ENCODE measurements at places on chromosomes 13 and 19. TPM values are rescaled to one million over a fixed set of nuclear protein-coding genes. Genes with fewer than 3 reads are reported as not detected.

Gene ZNF556
- not detected for total RNA-seq

GRCh38 chr13:98332222-98332621, 155.2 kb upstream of the RNF113B start:
- DNase-seq, result no peak

DNA sequence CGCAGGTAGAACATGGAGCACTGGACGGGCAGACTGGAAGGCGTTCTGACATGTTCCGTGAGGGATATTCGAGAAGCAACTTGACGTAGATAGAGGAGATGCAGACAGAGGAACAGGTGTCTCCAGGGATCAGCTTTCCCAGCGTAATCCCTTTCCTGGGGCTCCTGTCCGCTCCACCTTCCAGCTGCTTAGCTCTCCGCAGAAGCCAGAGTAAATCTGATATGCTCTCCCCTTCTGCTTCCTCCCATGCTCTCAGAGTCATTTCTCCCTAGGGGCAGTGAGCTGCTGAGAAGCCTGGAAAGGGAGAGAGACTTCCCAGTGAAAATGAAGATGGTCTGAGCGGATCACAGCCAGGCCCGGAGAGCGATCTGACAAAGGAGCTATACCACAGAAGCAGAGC, 23.0 kb upstream of the OLFM4 start:
- no peak for DNase-seq

GRCh38 chr13:55516610-55517009, 1624.1 kb upstream of the PRR20A start:
- no peak for DNase-seq

Gene CYP4F12
- 1.4 TPM for total RNA-seq

DNA sequence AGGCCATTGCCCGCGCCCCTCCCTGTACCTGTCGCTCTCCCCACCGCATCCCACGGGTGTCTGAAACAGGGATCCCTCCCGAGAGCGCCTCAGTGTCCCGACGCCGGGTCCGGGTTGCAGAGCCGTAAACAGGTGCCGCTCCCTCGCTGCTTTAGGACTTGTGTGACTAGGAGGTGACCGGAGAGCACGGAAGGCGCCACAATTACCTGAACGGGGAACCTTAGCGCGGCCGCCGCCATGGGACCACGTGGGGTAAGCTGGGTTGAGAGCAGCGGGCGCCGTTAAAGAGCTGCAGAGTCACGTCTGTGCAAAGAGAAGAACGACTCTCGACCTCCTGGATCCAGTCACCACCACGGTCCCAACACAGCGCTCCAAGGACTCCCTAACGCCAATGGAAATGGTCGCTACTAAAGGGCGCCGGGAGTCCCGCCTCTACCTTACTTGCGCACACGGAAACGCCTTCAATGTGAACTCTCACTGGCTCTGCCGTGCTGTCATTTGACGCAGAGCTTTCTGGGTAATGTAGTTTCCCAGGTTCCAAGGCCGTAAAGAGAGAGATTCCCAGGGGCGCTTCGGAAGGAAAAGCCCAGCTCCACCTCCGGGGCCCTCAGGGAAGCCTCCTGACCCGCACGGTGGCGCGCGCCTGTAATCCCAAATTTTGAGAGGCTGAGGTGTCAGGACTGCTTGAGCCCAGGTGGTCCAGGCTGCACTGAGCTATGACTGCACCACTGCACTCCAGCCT, at the start of gene ZNF552:
Gene ZNF552 (minus strand): TSS at position 409 of the 742 bp plus-strand sequence. CDS start 170 bp downstream, at position 239.
- peak; percentile 87 for DNase-seq

GRCh38 chr13:52104624-52105023, 24.2 kb downstream of the NEK5 start:
- DNase-seq, result no peak

Gene LIN7B
- 5.3 TPM for total RNA-seq

DNA sequence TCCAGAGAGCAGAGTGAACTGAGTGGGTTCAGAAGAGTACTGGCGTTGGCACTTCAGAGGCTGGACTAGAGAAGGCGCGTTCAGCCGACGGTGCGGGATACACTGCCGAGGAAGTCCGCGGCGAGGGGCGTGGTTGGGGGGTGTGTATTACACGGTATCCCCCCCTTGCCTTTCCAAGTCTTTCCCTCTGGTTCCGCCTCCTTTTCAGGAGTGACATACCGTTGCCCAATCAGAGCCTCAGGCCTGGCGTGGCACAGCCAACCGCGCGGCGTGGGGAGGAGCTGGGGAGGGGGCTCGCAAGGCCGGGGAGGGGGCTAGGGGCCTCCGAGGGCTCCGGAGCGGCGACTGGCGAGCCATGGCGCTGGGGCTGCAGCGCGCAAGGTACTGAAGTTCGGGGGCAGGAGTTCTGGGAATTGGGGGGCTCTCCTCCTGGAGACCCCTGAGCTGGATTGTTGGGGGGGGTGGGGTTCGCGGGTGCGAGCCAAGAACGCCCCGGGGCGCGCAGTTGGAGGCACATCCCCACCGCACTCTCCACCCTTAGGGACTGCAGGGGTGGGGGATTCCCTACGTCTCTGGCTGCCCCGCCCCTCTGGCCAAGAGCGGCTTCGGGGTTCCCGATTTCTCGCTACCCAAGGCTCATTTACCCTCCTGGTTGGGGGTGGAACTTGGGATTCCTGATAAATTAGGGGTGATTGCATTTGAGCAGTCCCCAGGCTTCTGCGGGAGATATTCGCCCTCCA, at the start of gene HIF3A:
Gene HIF3A (plus strand): TSS at position 321 of the 740 bp plus-strand sequence. CDS start 35 bp downstream, at position 356.
- no peak for DNase-seq

DNA sequence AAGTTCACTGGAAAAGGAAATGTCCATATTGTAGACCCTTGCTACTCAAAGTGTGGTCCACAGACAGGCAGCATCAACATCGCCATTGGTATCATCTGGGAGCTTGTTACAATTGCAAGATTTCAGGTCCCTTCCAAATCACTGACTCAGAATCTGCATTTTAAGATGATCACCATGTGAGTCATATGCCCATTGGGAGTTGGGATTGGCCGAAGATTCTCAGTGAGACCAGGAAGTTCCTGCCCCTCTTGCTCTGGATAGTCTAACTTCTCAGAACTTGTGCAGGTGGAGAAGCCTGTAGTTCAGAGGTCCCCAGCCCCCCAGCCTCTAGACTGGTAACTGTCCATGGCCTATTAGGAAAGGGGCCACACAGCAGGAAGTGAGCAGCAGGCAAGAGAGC, 48.9 kb upstream of the URAD start:
- DNase-seq, result no peak

Gene DNAAF3
- not detected for total RNA-seq

GRCh38 chr13:42168496-42168895, 103.5 kb upstream of the AKAP11 start:
- no peak for DNase-seq

- DNase-seq, result no peak
These were observed 136.0 kb downstream of the KDM4B start for GRCh38 chr19:5104871-5105351.

DNA sequence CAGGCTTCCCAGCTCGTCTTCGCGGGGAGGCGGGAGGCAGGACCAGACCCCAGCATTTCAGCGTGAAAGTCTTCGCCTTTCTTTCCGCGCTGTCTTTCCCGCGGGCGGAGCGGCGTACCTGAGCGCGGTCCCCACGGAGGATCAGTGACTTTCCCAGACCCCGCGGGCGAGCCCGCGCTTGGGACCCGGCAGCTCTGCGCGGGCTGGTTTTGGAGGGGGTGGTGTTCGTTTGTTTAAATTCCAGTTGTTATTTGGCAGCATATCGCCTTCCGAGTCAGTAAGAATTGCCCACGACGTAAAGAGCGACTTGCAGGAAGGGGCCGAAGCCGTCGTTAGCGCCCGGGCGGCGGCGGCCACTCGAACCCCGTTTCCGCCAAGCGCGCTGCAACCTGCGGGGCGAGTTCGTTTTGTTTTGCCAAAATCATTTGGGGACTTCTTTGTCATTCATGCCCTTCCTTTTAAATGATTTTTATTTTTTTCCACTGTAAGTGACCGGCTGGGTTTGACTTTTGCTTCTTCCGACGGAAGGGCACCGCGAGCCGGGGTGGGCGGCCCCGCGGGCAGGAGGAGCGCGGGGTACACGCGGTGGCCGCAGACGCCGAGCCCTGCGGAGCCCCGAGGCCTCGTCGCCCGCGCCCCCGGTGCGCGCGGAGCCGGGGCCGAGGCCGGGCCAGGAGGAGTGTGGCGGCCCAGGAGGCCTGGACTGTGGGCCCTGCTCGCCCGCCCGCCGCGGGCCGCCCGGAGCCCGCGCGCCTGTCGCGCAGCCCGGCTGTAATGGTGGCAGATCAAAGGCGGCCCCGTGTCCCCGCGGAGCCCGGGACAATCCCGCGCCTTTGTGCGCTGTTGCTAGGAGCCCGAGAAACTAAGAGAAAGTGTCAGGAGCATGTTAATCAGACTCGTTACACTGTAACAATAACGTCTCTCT, 75.9 kb downstream of the ZIC5 start:
- no peak for DNase-seq

- DNase-seq, result no peak
These were observed 93.4 kb downstream of the FLT1 start for GRCh38 chr13:28401303-28402056.

GRCh38 chr19:18809149-18809868, 18.2 kb upstream of the COMP start:
- DNase-seq, result no peak

DNA sequence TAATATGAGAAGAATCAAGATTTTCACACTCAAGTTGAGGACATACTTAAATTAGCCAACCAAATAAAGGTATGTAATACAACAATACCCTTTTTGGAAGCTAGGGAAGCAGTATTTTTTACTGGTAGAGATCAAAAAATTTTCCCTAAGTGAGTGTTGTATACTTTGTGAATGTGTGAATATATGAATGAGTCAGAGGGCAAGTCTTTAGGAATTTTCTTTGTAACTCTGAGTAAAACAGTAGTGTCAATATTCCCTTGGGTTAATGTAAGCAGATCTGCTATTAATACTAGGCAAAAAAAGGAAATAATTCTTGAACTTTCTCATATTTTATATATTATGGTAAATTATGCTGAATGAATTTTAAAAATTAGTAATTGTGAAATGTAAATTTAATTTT, 1161.8 kb upstream of the MIR17HG start:
- DNase-seq, result no peak

Gene HIPK4
- total RNA-seq, result 0.14 TPM

Gene CDC42EP5
- total RNA-seq, result not detected

Gene WTIP
- total RNA-seq, result 0.35 TPM

Gene NLRP7
- not detected for total RNA-seq

DNA sequence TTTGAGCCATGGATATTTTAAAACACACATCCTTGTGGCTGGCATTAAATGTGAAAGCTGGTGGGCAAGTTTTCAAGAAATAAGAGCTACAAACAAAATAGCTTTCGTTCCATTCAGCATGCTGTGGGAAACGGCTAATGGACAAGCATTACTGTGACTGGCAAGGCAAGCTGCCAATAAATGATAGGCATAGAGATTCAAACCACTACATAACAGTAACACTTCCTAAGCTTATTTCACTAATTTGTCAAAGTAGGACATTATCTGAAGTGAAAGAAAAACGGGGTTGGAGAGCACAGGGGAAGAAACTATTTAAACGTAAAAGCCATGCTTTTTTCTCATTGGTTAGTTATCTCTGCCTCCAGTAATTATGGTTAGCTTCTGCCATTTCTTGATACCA, 26.0 kb downstream of the OBI1 start:
- no peak for DNase-seq

DNA sequence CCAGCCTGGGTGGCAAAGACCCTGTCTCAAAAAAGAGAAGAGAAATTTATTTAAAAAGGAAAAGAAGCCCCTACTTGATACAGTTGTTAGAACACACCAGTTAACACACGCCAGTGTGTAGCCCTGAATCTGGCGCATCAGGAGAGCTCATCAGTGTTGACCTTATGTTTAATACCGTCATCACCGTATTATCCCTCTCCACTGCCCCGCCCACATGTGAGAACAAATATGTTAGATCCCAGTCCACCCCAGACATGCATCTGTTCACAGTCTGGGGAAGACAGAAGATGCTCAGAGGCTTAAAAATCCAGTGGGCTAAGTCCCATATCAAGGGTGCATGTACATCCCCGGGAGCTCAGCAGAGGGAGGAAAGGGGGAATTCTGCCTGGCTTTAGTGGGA, 155.2 kb downstream of the DPF1 start:
- DNase-seq, result no peak

- DNase-seq, result no peak
These were observed 60.1 kb downstream of the RNASEH2B start for GRCh38 chr13:50969691-50970090.

- no peak for DNase-seq
These were observed 117.6 kb upstream of the MCF2L start for GRCh38 chr13:112851107-112852038.

Gene KLK2
- total RNA-seq, result not detected

Gene GIPR
- total RNA-seq, result 9.4 TPM

- DNase-seq, result no peak
These were observed 485.8 kb downstream of the ZNF536 start for GRCh38 chr19:30857966-30858490.

Gene ANGPTL4
- not detected for total RNA-seq

GRCh38 chr13:52454459-52454819, 839 bp upstream of the CKAP2 start:
- DNase-seq, result peak; percentile 17

Gene SYNGR4
- not detected for total RNA-seq

- DNase-seq, result no peak
These were observed 12.3 kb downstream of the ATP8B3 start for GRCh38 chr19:1799695-1800342.

DNA sequence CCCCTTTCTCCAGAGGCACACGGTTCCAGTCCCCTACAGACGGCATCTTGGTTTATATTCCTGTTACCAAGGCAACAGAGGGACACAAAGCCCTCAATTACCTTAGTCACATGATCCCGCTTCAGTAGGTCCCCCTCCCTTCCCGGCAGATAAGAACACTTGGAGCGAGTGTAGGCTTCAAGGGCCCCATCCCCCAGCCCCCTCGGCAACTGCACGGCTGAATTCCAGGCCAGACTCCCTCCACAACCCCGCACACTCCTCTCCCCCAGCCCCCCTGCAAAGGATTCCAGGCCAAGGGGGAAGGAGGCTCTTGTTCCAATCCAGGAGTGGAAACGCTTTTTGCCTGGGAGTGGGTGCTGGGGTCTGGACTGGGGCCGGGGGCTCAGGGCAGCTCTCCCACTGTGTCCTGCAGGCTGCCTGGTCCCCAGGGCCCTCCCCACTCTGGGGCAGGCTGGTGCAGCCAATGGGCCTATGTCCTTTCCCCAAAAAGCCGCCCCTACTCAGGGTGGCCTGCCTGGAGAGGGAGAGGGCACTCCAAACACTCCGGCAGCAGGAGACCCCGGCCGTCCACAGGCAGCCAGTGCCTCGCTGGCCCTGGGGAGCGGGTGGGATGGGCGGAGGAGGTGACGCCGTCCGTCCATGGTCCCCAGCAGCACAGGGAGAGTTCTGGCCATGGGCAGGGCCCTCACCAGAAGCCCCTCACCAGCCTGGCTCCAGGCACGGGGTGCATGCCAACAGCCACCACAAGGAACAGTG, 62.6 kb downstream of the MLLT1 start:
- DNase-seq, result no peak

Gene ZNF44
- total RNA-seq, result 22.0 TPM

GRCh38 chr19:17370026-17370587, 7.0 kb downstream of the PLVAP start:
- no peak for DNase-seq

GRCh38 chr13:94169454-94170144, 309.9 kb downstream of the DCT start:
- DNase-seq, result no peak

- DNase-seq, result no peak
These were observed 2.4 kb downstream of the DHX34 start for GRCh38 chr19:47351548-47351947.

Measured in CD8-positive, alpha-beta T cell (primary cell).